GF-D8 (cell line): ENCODE measurements at places on chromosomes 16 and 17.

DNA sequence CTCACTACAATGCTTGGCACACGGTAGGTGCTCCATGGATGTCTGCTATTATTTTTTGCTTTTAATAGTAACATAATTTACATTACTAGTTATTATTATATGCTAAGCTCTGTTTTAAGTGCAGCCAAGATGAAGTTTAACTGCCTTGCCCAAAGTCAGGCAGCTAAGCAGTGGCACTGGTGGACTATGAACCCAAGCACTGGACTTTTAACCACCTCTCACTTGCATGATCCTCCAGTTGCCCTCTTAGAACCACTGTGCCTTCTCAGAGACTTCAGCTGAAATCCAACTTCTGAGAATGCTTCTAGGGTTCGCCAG is 1.5 kb upstream of the ZNF207 start:
- DNase-seq, result no peak

- DNase-seq, result no peak
These were observed 25.7 kb upstream of the GPR139 start for GRCh38 chr16:20099375-20099774.

- no peak for DNase-seq
These were observed 76.3 kb downstream of the USP32 start for GRCh38 chr17:60315650-60316049.

GRCh38 chr17:57561072-57561861 is 183.8 kb downstream of the CCDC182 start:
- peak; percentile 34 for DNase-seq

- no peak for DNase-seq
These were observed 1504.5 kb downstream of the CDH11 start for GRCh38 chr16:63617047-63617989.

DNA sequence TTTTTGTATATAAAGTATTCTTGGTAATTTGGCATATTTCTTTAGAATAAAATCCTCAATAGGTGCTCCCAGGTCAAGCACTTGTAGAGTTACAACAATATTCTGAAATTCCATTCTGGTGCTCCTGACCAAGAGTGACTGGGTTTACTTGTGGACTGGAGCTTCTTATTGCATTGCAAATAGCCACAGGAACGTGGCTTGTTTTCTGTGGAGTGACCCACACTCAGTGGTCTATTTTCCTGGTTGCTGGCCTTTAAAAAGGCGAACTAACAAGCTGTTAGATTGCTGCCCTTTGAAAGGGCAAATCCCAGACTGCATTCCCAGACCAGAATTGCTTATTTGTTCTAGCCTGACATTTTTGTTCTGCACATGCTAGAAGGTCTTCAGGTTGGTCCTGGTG is 658.8 kb upstream of the GOT2 start:
- DNase-seq, result no peak

GRCh38 chr17:37815536-37815935 is 70.7 kb upstream of the HNF1B start:
- DNase-seq, result no peak

DNA sequence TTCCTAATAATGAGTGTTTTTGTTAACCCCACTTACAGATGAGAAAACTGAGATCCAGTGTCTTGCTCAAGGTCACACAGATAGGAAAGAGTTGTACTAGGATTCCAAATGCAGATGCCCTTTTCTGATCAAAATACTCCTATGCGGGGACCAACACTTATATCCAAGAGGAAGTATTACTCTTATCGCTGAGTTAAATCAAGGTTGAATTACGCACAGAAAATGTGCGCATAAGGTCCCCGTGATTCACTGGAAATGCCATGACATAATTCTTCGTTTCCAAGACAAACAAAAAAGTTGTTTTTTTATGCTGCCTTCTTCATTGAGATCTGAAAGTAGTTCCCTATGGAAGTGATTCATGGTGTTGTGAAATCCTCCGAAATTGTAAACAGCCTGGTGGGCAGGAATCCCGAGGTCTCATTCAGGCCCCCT is 463.8 kb upstream of the HSBP1 start:
- DNase-seq, result no peak

- no peak for DNase-seq
These were observed 47.9 kb downstream of the CBFA2T3 start for GRCh38 chr16:88929091-88929445.

GRCh38 chr17:65047941-65048340 is 8.6 kb downstream of the GNA13 start:
- peak; percentile 60 for DNase-seq

DNA sequence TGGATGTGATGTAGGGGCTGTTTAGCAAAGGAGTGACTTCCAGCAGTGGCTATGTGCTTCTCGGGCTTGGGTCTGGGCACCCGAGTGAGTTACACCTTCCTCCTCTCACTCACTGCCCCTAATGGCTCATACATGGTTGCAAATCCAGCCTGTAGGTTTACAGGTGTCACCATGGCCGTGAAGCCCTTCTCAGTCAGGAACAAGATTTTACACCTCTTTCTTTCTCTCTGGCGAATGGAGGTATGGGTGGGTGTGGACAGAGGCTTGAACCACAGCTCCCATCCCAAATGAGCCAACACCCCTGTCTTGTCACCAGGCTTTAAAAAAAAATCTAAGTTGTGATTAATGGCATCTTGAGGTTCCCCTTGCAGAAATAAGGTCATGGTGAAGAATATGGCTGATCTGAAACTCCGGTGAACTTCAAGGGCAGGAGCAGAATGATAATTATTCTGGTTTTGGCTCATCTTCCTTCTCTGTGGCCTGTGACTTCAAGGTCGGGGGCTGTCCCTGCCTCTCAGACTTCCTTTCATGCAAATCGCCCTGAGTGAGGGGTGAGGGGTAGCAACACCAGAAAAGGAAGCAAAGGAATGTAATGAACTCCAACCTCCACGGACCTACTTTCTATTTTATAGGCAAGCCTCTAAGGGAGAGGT is 331.2 kb downstream of the MAF start:
- DNase-seq, result no peak

GRCh38 chr16:74439685-74440084 is 18.4 kb upstream of the CLEC18B start:
- no peak for DNase-seq

DNA sequence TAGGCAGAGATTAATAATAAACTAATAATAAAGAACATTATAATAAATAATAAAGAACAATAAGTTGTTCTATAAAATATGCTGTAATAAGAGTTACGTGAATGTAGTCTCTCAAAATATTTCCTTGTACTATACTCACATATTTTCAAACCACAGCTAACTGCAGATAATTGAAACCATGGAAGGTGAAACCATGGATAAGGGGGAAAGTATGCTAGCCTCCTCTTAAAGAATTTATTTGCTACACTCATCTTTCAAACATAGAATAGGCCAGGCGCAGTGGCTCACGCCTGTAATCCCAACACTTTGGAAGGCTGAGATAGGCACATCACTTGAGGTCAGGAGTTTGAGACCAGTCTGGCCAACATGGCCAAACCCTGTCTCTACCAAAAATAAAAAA is 18.5 kb downstream of the CYTH1 start:
- DNase-seq, result no peak

GRCh38 chr16:68486502-68487202 is 38.3 kb upstream of the SMPD3 start:
- no peak for DNase-seq

DNA sequence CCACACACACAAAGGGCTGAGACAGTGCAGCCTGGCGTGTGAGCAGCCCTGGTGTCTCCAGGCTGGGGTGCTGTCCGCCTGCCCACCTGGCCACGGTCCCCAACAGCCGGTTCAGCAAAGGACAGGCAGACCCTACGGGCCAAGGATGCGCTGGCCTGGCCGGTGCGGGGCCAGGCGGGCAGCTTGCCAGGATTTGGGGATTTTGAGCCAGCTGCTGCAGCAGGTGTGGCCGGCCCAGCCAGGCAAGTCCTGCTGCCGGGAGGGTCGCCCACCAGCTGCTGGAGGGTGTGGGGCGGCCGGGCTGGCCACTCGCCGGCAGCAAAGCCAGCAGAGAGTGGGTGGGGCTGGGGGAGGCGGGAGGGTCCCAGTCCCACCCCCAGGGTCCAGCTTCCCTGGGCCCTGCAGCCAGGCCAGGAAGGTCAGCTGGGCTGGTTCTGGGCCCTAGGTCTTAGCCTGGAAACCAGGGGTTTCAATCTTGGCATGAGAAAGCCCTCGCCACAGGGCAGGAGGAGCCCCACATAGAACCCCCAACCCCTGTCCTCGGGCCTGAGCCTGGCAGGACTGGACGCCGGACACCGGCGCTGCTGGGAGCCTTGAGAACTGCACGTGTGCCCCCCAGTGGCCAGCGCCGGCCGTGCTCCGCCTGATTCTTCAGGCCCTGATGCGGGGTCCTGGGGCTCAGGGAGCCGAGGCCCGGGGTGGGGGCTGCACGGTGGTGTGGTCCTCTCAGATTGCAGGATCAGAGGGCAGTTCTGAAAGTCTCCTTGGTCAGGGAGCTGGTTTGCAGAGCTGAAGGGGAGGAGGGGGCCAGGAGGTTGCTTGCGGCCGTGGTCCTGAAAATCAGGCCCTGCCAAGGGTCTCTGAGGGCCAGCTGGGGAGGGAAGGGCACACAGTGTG is 17.6 kb upstream of the SSTR5 start:
- DNase-seq, result no peak

GRCh38 chr17:45902892-45903346 is 8.6 kb downstream of the MAPT start:
- no peak for DNase-seq

DNA sequence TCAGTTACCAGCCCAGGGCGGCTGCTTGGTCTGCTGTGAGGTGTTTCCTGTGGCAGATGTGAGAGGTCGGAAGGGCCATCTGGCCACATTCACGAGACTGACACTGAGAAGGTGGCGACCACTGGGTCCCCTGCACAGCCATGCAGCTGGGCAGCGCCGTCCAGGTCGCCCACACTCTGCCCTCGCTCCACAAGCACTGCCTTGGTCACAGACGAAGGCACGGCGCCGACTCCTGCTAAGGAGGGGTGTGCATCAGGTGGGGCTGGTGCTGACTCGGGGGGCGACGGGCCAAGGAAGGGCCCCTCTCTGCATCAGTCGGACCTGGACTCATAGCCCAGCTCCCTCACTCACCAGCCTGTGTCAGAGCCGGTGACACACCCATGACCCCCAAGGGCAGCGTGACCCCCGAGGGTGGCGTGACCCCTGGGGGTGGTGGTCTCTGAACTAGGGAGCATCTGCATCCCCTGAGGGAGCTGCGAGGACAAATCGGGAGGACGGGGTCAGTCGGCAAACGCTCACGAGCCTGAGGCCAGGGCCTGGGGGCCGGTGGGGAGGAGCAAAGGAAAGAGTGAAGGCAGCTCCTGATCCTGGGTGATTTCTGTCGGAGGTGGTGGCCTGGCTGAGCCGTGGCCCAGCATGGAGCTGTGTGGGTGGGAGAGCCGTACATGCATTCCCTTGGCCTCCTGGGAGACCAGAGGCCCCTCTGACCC is 30.4 kb downstream of the NME3 start:
- no peak for DNase-seq

DNA sequence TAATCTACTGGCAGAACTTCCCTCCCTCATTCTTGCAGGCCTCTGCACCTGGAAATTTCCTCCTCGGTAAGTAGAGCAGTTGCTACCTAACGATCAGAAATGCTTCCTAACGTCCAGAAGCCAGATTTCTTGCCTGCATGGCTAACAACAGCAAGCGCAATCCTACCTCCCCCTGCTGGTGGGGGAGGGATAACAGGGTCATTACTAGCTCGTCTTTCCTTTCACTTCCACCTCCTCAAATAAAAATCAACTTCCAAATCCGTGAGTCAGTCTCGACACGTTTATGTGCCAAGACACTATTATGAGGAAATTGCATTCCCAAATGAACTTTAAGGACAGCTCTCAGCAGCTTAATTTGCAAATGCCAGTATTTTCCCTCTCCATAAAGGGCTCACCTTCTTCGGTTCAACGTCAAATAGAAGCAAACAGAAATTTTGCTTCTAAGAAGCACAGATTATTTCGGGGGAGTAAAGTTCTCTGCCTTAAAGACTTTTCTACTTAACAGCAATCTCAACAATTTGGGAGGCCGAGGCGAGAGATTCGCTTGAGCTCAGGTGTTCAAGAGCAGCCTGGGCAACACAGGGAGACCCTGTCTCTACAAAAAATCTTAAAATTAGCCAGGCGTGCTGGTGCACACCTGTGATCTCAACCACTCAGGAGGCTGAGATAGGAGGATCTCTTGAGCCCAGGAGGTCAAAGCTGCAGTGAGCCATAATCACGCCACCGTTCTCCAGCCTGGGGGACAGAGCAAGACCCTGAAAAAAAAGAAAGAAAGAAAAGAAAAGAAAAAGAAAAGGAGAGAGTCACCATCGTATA is 188.6 kb upstream of the PSMD7 start:
- DNase-seq, result no peak

DNA sequence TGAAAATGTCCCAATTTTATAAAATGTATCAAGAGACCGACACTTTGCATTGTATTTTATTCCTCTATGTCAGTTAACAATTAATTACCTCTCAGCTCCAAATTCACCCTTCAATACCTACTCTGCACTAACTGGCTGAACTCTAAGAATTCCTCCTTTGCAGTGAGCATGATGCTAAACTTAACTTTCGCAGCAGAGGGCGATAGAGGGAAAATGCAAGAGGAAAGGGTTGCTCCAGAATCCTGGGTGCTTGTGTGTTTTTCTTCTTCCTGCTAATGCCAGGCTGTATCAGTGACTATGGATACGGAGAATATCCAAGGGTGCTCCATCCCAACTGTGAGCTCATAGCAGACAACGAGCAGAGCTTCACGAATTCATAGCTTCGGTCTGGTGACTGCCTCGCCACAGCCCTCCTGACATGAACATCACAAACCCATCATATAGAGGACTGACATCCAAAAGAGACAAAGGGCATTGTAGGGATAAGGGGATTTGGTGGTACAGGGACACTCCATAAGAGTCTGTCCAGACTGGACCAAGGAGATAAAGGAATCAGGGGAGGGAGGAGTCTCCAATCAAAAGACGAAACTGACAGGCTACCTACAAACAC is 172.9 kb downstream of the STX8 start:
- peak; percentile 5 for DNase-seq

DNA sequence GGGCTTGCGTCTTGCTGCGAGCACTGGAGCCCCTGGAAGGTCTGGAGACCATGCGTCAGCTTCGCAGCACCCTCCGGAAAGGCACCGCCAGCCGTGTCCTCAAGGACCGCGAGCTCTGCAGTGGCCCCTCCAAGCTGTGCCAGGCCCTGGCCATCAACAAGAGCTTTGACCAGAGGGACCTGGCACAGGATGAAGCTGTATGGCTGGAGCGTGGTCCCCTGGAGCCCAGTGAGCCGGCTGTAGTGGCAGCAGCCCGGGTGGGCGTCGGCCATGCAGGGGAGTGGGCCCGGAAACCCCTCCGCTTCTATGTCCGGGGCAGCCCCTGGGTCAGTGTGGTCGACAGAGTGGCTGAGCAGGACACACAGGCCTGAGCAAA is 7.4 kb downstream of the MPG start:
- DNase-seq, result no peak

DNA sequence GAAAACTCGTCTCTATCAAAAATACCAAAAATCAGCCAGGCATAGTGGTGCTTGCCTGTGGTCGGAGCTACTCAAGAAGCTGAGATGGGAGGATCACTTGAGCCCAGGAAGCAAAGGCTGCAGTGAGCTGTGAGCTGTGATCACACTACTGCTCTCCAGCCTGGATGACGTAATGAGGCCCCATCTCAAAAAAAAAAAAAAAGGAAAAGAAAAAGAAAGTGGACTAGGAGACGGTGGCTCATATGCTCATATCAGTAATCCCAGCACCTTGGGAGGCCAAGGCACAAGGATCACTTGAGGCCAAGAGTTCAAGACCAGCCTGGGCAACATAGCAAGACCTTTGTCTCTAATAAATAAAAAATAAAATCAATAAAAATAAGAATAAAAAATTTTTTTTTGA is 8.8 kb upstream of the SUMO2 start:
- no peak for DNase-seq

GRCh38 chr16:60367739-60368138 is 1633.6 kb upstream of the GOT2 start:
- DNase-seq, result no peak

GRCh38 chr16:85514295-85514597 is 98.9 kb upstream of the GSE1 start:
- DNase-seq, result no peak
